Stimulated activated CD4-positive, alpha-beta T cell treated with anti-CD3 and anti-CD28 coated beads, Interleukin-4, amount 100 ng/mL, for 1 hour (primary cell): ENCODE measurements at places on chromosomes 6 and 20.

DNA sequence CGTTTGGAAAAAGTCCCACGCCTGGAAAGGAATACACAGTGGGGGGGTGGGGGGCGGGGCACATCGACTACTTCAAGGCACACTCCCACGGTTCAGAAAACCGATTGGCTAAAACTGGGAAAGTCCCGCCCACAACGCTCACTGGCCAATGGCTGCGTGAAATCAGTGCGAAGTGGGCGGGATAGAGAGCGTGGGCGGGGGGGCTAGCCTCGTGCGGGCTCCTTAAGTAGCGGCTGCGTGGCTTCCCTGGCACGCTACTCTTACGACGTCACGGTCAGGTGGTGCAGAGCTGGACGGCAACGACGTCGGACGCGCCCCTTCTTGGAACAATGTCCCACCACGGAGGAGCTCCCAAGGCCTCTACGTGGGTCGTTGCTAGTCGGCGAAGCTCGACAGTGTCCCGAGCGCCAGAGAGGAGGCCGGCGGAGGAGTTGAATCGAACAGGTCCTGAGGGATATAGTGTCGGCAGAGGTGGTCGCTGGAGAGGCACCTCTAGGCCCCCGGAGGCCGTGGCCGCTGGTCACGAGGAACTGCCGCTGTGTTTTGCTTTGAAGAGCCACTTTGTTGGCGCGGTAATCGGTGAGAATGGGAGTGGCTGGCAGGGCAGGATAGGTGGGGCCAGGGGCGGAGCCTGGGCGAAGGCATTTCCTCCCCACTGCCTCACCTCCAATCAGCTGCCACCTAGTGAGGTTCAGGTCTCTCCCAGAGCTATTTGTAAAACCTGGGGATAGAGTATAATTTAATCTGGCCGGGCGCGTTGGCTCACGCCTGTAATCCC is at the start of gene DDX43:
Gene DDX43 (plus strand): TSS at position 252 of the 778 bp plus-strand sequence. CDS start 78 bp downstream, at position 330.
- DNase-seq, result peak; percentile 42

DNA sequence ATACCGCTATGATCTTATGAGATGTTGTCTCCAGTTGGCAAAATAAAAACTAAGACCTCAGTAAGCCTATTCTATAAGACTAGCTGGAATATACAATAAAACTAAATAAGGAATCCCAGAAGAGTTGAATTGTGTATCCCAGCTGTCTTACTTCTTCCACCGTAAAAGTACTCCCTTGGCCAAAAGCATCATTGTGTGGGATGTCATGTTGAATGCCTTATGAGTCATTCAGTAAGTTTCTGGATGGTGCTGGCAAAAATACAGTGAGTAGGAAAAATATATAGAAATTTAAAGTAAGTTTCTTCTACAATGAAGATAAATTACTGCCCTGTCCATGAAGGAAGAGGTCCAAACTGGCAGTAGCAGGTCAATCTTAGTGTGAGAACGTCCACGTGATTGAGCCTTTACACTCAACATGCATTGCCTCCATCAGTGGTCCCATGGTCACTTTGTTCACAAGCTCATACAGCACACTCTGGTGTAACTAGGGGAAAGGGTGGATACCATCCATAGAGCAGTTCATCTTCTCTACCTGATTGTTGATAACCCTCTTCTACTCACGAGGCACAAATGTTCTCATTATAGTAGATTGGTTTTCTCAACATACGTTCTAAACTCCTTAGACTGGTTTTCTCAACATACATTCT is 13.7 kb upstream of the ZNF318 start:
- no peak for DNase-seq

DNA sequence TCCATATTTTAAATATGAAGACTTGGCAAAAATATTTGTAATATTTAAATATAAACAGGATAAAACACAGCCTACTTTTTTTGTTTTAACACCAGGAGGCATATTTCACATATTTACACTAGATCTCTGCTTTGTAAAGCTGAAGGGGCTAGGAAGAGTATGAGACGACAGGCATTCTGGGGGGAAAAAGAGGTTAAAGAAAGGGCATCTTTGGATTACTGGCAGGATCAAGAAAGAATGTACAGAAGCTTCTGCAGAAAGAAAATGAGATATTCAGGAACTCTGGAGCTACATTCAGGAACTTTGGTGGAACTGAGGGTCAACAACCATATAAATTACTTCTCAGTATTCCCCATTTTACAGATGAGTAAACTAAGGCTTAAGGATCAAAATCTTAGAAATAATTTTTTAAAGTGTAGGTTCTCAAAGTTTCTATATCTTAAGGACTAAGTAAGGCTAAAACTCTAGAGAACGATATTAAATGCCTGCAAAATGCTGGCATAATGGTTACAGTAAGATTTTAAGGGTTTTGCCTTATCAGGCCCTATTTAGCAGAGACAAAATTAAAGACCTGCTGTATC is 156.5 kb downstream of the CDK19 start:
- no peak for DNase-seq

DNA sequence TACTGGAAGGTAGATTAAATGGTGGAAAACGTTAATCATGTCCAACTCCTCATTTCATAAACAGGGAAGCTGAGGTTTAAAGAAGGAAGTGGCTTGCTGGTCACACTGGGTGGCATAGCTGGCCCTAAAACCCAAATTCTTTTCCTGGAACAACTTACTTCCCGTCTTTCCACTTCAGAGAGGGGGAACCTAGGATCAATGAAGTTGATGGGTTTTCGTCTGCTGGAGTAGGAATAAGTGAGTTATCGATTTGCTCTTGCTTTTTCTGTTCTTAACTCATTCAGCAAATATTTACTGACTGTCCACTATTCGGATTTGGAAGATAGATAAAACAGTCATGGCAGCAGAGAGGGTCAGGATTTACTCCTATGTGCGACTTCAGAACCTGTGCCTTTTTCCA is 1.2 kb upstream of the SYS1 start:
- DNase-seq, result no peak

DNA sequence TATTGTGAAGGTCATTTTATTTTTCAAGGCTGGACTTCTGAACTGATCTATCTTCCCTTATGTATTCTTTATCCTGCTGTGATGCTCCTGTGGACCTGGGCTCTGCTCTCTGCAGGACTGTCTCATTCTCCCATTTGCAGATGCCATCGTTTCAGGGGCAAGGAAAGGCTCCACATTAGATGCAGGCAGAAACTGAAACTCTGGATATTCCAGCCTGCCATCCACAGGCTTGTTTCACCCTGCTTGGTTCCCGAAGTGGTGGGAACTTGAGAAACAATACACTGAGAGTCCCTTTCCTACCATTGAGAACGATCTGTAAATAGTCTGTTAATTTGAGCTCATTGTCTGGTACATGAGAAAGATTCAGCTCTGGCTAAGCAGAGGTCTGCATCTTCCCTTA is 197.5 kb upstream of the MAN1A1 start:
- no peak for DNase-seq

GRCh38 chr6:33721508-33721907 is 10.0 kb upstream of the UQCC2 start:
- DNase-seq, result no peak

DNA sequence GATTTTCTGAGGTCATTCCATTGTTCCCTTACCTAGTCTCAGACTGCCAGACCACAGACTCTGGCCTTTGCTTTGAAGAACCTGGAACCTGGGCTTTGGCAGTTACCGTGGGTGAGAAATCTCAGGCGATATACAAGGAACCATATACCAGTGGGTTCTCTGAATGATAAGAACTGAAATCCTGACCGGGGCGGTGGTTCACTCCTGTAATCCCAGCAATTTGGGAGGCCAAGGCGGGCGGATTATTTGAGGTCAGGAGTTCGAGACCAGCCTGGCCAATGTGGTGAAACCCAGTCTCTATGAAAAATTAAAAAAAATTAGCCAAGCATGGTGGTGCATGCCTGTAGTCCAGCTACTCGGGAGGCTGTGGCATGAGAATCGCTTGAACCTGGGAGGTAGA is 14.3 kb upstream of the SGK2 start:
- DNase-seq, result no peak

DNA sequence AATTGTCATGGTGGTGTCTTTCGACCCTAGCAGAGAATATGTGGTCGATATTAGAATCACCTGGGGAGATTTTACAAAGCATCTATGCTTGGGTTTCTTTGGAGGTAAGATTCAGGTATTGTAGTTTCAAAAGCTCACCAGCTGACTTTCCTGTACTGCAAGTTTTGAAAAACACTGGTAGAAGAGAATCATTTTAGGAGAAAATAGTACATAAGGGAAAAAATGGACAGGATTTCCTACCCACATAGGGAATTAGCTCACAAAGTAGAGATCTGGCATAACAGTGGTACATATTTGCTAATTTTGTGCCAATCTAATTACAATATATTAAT is 27.4 kb upstream of the ABT1 start:
- no peak for DNase-seq

DNA sequence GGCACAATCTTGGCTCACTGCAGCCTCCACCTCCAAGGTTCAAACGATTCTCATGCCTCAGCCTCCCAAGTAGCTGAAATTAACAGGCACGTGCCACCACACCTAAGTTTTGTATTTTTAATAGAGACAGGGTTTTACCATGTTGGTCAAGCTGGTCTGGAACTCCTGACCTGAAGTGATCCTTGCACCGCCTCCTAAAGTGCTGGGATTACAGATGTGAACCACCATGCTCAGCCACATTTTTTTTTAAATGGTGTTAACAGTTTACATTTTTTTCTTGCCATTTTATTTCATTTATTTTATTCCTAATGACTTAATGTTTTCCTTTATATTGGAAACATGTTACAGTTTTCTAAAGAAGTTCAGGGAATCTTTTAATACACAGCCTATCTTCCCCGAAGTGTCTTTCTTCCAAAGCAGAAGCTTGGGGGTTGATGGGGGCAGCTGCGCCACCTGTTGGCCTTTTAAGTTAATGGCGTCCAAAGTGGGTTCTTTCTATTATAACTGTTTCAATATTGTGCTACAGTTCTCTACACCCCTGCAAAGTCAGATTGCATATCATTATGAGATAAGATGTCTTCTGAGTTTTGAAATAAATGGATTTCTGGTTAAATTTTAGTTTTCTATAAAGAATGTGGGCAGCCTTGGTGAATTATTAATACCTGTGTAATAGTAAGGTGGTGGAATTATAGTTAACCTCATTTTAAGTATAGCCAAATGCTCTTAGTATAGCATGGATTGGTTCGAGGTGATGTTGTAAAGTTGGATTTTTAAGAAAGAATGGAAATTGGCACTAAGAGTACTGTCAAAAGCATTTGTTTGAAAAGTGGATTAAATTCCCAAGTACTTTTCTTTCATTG is 42.0 kb upstream of the PLCG1 start:
- peak; percentile 50 for DNase-seq

DNA sequence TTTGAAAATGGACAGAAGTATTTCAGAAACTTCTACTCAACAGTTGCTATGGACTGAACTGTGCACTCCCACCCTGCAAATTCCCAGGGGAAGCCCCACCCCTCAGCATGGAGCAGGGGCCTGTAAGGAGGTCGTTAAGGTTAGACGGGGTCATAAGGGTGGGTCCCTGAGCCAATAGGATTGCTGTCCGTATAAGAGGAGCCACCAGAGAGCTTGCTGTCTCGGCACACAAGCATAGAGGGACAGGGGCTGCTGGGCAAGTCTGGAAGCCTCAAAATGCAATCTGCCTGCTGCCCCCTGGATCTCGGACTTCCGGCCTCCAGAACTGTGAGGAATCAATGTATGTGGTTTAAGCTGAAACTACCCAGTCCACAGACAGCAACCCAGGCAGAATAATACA is 37.4 kb upstream of the AFDN start:
- no peak for DNase-seq

GRCh38 chr6:38320843-38321242 is 318.9 kb downstream of the BTBD9 start:
- no peak for DNase-seq

- DNase-seq, result no peak
Observed at GRCh38 chr6:10643201-10643651, 51.2 kb downstream of the C6orf52 start.

DNA sequence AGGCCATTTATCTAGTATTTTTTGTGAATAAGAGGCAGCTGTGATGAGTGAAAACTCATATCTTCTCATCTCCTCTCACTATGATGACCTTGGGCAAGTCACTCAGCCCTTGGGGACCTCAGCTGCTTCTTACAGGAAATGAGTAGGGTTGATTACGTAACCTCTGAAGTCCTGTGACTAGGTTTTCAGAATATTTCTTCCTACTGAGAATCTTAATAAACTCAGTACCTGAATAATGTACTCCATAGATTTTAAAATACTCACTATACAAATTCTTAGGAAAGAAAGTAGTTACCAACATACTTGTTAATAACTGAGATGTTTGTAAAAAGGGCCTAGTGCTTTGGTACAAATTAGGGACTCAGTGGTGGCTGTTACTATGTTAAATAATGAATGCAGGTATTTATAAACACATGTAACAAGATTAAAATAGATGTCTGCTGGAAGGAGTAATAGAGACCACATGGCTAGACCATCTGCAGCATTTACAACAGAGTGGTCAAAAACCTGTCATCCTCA is 60.9 kb downstream of the RPRD1B start:
- DNase-seq, result no peak

DNA sequence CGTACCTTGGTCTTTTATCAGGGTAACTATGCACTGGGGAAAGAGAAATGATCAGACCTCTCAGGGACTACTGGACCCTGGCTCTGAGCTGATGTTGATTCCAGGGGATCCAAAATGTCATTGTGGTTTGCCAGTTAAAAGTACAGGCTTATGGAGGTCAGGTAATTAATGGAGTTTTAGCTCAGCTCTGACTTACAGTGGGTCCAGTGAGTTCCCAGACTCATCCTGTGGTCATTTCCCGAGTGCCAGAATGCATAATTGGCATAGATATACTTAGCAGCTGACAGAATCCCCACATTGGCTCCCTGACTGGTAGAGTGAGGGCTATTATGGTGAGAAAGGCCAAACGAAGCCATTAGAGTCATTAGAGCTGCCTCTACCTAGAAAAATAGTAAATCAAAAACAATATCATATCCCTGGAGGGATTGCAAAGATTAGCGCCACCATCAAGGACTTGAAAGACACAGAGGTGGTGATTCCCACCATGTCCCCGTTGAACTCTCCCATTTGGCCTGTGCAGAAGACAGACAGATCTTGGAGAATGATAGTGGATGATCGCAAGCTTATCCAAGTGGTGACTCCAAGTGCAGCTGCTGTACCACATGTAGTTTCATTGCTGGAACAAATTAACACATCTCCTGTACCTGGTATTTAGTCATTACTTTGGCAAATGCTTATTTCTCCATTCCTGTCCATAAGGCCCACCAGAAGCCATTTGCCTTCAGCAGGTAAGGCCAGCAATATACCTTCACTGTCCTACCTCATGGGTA is 152.4 kb downstream of the THBS2 start:
- DNase-seq, result no peak

DNA sequence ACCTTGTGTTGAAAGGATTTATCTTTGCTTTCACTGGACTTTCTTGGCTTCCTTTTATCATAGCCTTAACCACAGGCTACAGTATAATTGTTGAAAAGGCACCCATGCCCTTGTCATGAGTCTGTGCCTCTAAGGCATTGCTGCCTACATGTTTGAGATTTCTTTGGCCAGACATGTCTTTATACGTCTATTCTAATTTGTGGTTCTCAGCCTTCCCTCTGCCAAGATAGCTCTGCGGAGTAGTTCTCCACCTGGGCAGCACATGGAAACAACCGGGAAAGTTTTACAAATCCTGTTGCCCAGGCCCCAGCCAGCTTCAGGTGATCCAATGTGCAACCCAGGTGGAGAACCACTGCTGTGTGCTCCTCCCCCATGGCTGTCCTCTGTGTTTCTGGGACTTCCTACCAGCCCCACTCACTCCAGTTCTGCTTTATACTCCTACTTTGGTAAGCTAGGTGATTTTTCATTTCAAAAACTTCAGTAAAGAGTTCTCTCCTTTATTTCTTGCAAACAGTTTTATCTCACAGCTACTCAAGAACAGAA is 159.6 kb upstream of the MYLIP start:
- DNase-seq, result no peak
